Stimulated activated CD8-positive, alpha-beta memory T cell treated with anti-CD3 and anti-CD28 coated beads, Interleukin-7, amount 100 ng/mL, for 1 hour (primary cell): ENCODE measurements at places on chromosomes 3 and 15.

GRCh38 chr15:47750740-47751262 is 33.5 kb downstream of the SEMA6D start:
- DNase-seq = no peak

GRCh38 chr3:57972531-57973111 is 35.6 kb upstream of the FLNB start:
- no peak for DNase-seq

DNA sequence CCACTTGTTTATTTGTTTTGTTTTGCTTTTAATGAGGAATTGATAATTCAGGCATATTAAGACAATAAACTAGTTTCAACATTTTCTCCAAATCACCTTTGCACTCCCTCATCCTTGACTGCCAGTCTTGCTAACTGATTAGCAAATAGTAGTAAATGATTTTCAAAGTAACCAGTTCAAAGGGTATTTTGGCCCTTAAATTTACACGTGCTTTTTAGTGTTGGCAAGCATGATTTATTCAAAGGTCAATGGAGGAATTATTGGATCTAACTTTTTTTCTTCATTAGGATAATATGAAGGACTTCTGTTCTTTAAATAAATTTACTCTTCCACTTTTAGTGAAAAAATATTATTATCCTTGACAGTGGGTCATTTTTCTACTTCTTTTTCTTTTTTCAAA is 53.8 kb downstream of the BCHE start:
- no peak for DNase-seq

- no peak for DNase-seq
These were observed 49.2 kb downstream of the MBNL1 start for GRCh38 chr3:152317956-152318355.

- no peak for DNase-seq
These were observed 45.6 kb downstream of the KNL1 start for GRCh38 chr15:40639677-40640076.

- no peak for DNase-seq
These were observed 216.0 kb downstream of the DIPK2A start for GRCh38 chr3:144187531-144188210.

DNA sequence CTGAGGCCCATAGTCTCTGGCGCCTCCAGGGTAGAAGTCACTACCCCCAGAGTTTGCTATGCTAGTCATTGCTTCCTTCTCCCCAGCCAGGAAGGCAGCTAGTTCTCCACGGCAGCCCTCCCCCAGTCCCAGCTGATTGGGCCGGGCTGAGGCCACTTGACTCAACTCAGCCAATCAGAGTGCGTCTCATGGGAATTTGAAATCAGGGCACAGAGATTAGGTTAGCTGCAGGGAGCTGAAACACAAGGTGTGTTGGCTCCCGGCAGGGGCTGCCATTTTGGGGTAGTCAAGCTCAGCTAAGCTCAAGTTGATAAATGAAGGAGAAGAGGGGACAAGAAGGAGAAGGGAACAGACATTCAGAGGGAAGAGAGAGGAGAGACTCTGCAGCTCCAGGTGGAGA is 32.8 kb downstream of the LINGO1 start:
- no peak for DNase-seq

DNA sequence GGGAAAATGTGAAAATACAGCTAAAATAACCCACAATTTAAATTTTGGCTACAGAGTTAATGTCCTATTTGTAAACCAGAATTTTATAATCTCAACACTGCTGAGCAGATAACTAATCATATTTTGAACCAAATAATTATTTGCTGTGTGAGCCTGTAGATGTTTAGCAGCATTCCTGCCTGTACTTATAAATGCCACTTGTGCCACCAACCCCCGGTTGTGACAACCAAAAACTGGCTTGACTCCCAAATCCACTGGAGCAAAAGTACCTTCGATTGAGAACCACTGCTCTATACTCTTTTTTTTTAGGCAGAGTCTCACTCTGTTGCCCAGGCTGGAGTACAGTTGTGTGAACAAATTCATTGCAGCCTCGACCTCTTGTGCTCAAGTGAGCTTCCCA is 78.5 kb downstream of the CNTN6 start:
- DNase-seq = no peak

- no peak for DNase-seq
These were observed 510.8 kb upstream of the AGTR1 start for GRCh38 chr3:148186881-148187280.

DNA sequence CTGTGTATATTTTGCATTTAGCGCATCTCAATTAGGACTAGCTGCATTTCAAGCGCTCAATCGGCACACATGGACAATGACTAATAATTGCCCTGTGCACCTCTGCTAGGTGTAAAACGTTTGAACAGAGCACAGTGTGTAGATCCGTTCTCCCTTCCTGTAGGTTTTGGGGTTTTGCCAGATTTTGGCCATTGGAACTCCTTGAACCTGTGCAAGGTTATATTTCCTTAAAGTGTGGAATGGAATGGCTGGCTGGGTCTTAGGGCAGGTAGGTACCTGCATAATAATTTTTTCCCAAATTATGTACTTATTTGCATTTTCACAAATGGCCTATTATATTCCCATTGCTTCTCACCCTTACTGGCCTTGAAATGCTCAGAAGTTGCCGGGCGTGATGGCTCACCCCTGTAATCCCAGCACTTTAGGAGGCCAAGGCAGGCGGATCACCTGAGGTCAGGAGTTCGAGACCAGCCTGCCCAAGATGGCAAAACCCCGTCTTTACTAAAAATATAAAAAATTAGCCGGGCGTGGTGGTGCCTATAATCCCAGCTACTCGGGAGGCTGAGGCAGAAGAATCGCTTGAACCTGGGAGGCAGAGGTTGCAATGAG is 777 bp downstream of the RNU5B-1 start:
- DNase-seq = no peak

DNA sequence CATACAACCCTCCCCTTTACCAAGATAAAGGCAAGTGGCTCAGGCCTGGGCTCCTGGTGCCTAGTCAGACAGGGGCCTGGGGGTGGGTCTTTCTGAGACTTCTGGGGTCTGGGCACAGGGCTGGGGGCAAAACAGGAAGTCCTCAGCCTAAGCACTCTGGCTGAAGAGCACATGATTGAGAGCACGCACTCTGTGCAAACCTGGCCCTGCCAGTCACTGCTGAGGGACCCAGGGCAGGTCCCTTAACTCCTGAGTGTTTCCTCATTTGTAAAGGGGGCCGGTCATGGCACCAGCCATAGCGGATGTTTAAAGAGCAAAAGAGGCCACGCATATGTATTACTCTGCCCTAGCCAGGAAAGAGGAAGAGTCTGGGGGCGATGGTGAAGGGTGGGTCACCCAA is 16.0 kb downstream of the TKT start:
- DNase-seq = no peak

DNA sequence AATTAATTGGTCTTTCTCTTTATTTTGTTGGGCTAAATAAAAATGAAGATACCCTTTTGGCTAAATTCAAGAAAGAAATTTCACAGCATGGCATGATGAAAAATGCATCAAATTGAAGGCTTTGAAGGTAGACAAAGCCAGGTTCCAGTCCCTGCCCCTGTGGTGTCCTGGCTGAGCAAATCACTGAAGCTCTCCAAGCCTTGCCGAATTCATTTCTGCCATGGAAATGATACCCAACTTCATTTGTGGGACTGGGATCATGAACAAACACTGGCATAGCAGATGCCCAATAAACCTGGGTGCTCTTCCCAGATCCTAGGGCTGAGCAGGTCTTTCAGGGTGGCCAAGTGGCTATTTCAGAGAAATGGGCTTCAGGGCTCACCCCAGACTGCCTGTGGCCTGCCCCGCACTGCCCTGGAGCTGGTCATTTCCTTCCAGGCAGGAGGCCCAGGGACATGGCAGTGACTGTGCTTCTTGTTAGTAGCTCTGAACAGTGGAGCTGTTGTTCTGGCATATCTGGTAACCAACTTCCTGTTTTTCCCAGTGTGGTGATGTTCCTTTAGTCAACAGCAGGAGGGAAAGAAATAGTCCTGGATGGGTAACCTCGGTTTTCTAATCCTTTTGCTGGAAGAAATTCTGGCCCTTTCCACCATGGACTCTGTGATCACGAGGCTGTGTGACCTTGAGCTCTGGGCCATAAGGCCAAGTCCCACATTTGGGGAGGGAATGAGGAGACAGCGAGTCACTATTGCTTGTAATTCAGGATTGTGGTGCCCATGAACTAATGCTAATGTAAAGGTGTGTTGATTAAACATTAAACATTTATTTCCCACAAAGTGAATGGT is 47.6 kb downstream of the CTDSPL start:
- DNase-seq = no peak
